Ureter (tissue), 1 donor: ENCODE measurements at places on chromosomes 5 and 9. TPM values are rescaled to one million over a fixed set of nuclear protein-coding genes. Genes with fewer than 3 reads are reported as not detected.

- DNase-seq, result no peak
Measured at GRCh38 chr5:180367991-180368390, 14.9 kb upstream of the GFPT2 start.

Gene OTP
- total RNA-seq, result not detected

DNA sequence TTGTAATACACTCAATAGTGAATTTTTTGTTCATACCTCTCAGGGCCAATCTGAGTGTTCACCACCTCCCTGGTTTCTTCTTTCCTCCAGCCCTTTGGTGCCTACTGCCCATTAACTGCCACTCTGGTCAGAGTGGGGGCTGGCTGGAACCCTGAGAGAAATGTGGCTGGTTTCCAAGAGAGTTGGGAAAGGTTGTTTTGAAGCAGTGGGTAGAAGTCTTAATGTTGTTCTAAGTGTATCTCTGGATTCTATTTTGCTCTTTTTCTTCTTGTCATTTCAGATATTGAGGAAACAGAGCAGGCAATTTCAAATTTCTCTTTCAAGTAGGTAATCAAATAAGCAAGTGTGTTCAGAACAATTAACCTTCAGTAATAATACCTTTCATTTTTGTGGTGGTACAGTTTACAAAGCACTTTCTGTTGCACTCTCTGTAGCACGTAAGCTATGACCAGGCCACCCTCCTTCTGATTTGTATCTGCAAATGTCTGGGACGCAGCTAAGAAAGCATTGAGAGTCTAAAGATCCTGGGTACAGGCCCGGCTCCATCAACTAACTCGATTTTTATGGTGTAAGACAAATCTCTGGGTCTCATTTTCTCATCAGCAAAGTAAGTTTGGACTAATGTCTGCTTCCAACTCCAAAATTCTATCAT lies 8.4 kb downstream of the SLC1A3 start:
- no peak for DNase-seq

- peak; percentile 62 for DNase-seq
Measured at GRCh38 chr5:80238778-80239679, 16.8 kb downstream of the SERINC5 start.

Gene TAL2
- not detected for total RNA-seq

- DNase-seq, result peak; percentile 73
Measured at GRCh38 chr9:121698627-121699570, 47.5 kb downstream of the DAB2IP start.

- no peak for DNase-seq
Measured at GRCh38 chr5:135930949-135931295, 23.9 kb downstream of the LECT2 start.

Gene PGGT1B
- 49.9 TPM for total RNA-seq

Gene KCNMB1
- 26.6 TPM for total RNA-seq

Gene DPYSL3
- 130 TPM for total RNA-seq

DNA sequence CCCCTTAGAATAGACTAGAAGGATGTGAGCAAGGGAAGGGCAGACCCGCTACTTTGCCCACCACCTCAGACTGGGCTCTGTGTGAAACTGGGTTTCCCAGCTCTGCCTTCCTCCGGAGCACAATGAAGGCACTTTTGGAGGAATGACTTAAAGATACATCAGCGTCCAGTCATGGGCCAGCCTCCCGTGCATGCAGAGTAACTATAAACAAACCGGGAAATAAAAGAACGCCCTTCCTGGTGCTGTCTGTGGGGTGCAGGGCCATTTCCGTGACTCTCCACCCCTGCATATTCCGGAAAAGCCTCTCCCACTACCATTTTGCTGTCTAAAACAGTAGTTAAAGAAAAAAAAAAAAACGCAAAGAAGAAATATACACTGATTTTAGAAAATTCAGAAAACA lies 165.9 kb upstream of the IRX4 start:
- no peak for DNase-seq

DNA sequence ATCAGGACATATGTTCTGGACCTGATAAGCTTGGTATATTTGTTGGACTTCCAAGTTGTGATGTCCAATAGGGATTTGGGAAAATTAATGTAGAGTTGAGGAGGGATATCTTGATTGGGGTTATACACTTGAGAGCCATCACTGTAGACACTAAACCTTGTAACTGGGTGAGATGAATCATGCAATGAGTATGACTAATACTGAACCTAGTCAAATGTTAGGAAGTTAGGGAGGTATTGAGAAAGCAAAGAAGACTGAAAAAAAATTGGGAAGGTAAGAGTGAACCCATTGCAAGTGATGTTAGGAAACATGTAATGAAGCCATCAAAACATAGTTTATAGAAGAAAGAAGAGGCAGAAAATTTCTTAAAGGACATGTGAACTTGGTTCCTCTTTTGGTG lies 668.4 kb upstream of the CDH9 start:
- no peak for DNase-seq

DNA sequence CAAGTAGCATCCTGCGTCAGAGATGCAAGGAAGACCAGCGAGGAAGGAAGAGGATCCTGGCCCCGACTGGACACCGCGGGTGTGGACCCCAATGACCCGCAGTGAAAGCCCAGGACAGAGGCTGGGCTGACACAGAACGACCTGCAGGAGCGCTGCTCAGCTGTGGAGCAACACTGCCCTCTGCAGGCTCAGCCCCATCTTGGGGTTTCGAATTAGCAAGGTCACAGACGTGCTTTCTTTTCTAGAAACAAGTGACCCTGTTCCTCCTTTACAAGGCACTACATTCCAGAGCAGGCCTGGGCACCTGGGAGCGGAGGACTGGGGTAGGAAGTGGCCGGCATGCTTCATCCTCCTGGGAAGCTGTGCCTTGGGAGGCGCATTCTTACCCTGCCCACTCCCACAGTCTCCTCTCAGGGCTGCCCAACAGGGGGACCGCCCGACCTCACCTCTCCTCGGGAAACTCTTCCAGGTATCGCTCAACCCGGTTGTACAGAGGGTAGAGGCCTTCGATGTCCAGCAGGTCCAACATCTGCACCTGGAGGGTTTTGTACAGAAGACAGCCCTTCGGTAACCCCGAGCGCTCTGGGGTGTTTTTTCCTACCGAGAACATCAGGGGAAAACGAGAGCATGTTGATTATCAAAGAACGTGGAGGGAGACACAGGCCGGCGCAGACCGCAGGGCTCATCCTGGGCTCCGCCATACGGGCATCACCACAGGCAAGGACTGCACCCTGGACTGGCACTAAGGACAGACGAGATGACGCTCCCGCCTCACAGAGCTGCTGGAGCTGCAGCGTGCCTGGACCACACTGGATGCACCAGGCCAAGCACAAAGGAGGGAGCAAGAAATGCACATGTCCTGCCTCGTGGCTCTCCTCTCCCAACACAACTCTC lies 35.0 kb downstream of the IPPK start:
- peak; percentile 83 for DNase-seq

DNA sequence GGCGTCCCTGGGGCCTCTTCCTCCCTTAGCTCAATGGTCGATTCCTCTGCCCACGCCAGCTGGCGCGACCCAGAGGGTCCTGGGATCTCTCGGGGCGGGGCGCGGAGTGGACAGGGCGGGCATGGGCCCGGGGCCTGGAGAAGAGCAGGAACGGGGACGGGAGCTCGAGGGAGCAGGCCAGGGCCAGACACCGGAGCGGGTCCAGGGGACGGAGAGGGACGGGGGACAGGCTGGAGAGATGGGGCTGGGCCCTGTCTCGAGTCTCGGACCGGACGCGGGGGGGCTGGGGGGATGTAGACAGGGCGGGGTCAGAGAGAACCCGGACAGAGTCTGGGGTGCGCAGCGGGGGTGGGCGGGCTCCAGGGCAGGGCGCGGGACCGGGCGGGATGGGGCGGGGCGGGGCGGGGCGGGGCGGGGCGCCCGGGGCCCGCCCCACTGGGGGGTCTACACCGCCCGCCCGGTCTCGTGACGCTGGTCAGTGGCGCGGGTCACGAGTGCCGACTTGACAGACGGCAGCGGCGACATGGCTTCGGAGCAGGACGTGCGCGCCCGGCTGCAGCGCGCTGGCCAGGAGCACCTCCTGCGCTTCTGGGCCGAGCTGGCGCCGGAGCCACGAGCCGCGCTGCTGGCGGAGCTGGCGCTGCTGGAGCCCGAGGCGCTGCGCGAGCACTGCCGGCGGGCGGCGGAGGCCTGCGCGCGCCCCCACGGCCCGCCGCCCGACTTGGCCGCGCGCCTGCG lies at the start of gene UAP1L1:
TSS of gene UAP1L1 (plus strand) at position 508 of the 738 bp plus-strand sequence. CDS start at position 524, 16 bp downstream.
- peak; percentile 80 for DNase-seq

- DNase-seq, result no peak
Measured at GRCh38 chr9:125752070-125752628, 5.0 kb downstream of the PBX3 start.

DNA sequence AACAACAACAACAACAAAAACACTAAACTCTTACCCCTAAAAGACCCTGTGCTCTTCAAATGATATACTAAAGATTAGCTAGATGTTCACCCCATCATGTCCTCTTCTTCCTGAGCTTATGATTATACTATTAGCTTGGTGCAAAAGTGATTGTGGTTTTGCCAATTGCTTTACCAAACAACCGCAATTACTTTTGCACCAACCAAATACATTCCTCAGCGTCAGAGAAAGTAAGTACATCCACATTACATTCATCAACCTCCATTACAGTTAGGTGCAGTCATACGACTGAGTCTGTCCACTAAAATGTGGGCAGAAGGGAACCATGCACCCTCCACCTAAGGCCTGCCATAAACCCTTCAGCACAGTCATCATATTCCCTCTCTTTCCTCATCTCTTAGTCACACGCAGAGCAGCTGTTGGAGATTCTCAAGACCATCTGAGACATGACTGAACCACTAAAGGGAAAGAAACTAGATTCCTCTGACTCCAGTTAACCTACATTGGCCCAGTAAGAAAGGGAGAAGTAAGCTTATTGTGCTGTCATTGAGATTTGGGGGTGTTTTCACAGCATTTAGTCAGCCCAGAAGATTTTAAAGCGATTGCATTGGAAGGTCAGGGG lies 181.6 kb upstream of the TLE4 start:
- no peak for DNase-seq

- no peak for DNase-seq
Measured at GRCh38 chr5:56409331-56410190, 176.4 kb upstream of the ANKRD55 start.

DNA sequence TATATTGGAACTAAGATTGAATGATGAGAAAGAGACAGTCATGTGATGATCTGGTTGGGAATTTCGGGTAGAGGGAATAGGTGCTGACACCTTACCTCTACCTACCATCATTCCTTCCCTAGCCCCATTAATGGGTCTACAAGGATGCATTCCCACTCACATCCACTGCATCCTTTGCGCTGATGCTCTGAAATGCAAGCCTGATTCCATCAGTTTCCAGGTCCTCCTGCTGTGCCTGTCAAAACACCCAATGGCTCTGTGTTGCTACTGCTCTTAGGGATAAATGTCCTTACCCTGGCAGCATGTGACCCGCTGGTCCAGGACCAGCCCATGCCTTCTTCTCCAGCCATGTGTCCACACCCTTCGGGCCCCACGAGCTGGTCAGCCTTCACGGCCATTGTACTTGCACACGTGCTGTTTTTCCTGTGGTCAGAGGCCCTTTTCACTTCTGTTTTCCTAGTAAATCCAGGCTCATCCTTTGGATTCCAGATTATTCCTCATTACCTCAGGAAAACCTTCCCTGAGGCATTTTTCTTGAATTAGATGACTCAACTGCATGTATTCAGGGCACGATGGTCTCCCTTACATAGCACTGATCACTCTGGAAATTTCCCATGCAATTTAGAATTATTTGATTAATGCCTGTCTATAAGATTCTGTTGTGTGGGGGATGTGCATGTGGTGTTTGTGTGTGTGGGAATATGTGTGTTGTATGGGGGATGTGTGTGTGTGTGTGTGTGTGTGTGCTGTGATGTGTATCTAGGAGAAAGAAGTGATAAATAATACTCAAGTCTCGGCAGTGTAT lies 185.0 kb downstream of the DIRAS2 start:
- no peak for DNase-seq

DNA sequence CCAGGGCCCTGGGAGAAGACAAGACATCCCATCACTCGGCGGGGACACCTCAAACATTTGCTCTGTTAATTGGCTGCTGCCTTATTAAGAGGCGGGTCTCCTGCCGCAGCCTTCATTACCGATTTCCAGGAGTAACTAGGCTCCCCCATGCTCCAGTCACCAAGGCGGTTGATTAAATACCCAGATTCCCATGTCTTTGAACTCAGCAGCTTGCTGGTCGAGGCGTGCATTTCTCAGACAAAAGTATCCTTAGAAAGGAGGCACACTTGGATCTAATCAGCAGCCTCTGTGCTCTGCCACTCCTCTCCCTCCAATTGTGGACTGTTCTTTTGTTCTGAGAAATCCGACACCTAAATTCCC lies 228.8 kb downstream of the FSTL4 start:
- no peak for DNase-seq

Gene PCDHB6
- total RNA-seq, result 1.6 TPM

DNA sequence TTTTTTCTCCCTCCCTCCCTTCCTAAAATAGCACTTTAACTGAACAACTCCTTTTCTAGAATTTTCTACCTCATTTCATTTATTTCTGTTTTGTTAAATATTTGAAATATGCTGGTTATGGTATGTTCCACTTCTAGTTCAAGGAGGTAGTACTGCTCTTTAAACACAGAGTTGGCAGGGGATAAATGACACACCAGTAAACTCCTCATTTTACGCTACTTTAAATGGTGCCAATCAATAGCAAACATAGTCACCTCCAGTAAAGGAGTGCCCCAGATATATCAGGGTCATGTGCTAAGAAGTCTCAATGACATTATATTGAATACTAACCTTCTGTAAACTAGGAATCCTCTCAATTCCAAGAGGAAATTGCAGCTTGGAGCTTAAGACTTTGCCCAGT lies 56.9 kb downstream of the MYO10 start:
- DNase-seq, result no peak

DNA sequence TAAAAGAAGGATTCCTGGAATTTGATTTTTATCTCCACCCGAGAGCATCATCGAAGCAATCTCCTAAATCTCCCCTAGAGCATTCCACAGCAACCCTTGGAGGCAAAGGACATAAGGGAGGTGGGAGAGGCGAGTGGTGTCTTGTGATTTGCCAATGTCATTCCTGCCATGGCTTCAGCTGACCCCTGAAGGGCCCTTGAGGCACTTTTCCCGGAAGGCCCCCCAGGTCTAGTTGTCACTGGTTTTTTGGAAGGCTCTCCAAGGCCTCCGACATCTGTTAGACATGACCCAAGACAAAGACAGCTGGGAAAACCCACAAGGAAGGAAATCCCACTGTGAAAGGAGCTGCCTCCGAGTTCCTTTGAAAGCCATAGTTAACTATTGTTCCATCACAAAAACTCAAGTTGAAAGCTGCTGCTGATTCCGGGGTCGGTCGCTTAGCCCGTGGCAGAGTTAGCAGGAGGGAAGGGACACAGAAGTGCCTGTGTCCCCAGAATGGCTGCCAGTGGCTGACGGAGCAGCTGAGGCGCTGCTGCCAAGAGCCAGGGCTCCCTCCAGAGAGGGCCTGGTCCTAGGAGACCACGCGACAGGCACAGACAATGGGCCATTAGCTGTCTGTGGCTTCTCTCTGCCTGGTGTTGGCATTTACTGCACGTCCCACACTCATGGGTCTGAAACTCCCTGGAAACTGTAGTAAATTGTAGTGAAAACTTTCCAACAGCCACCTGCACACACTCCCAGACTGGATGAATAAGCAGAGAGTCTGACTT lies 24.4 kb upstream of the TRIO start:
- DNase-seq, result no peak

Gene CCNJL
- 12.4 TPM for total RNA-seq

GRCh38 chr5:1268056-1268455 lies 26.8 kb downstream of the TERT start:
- no peak for DNase-seq

Gene SUSD3
- 3.0 TPM for total RNA-seq

- no peak for DNase-seq
Measured at GRCh38 chr5:126122942-126123341, 300.3 kb upstream of the GRAMD2B start.

- DNase-seq, result no peak
Measured at GRCh38 chr9:95644377-95644776, 127.6 kb upstream of the PTCH1 start.
